A549 treated with AZD2906 at 1 μM for 4 hours (cell line): ENCODE measurements at places on chromosomes 11 and 22. TPM values are rescaled to one million over a fixed set of nuclear protein-coding genes. Genes with fewer than 3 reads are reported as not detected.

Gene C11orf87
- 0.01 to 0.02 TPM (median 0.01 TPM) in 4 of 5 replicates, not detected in the other for total RNA-seq

Gene ABCC8
- 10.1 to 15.6 TPM (median 11.7 TPM) in 5 replicates for total RNA-seq

Gene PSMD13
- total RNA-seq, result 157 to 204 TPM (median 164 TPM) in 5 replicates

Gene MS4A4E
- total RNA-seq, result not detected in 5 replicates

Gene OR4C16
- total RNA-seq, result not detected in 5 replicates

Gene FGF4
- total RNA-seq, result 0.02 to 0.09 TPM in 2 of 5 replicates, not detected in the others

Gene TNRC6B
- 4.7 to 5.9 TPM (median 5.2 TPM) in 5 replicates for total RNA-seq

Gene SAA1
- 2.5 to 4.1 TPM (median 3.3 TPM) in 5 replicates for total RNA-seq

Gene CDC42BPG
- total RNA-seq, result 1.3 to 1.8 TPM (median 1.5 TPM) in 5 replicates

Gene VSIG2
- total RNA-seq, result 0.08 TPM in 1 of 5 replicates, not detected in the others

Gene MS4A6A
- not detected in 5 replicates for total RNA-seq
